ENCODE measurements at places on chromosomes 6 and 20. TPM values are rescaled to one million over a fixed set of nuclear protein-coding genes. Genes with fewer than 3 reads are reported as not detected.

The DEFB124 gene
- total RNA-seq, result not detected

DNA sequence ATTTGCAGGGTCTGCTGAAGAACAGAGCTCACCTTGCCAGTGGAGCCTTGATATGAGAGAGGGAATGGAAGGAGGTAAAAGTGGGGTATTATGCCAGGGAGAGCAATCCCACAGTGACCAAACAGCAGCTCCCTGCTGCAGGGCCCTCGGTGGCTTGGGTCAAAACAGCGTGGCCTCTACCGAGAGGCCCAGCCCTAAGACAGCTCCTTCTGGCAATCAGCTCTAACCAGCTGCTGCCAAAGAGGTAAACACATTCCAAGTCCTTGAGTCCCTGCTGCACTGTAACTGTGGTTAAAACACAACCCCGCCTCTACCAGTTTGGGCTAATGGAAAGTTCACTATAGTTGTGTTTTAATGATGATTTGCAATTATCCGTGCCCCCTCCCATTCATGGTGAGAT lies 1.4 kb upstream of the DAAM2 start:
- no peak for DNase-seq

DNA sequence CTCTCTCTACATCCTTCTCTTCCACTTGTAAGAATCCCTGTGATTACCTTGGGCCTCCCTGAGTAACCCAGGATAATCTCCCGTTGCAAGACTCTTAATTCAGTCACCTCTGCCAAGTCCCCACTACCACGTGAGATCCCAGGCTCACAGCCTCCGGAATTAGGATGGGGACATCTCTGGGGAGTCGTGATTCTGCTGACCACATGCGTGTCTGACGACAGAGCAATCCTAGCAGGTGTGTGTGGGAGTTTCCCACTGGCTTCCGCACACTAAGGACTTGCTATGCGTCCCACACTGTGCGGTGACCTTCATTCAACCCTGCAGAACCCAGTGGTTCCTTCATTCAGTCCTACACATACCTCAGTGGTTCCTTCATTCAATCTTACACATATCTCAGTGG lies 11.9 kb downstream of the CDH4 start:
- DNase-seq, result no peak

The LPA gene
- not detected for total RNA-seq

- no peak for DNase-seq
Observed at GRCh38 chr20:60999250-60999649, 252.8 kb upstream of the CDH4 start.

The DEF6 gene
- total RNA-seq, result 1.7 TPM

DNA sequence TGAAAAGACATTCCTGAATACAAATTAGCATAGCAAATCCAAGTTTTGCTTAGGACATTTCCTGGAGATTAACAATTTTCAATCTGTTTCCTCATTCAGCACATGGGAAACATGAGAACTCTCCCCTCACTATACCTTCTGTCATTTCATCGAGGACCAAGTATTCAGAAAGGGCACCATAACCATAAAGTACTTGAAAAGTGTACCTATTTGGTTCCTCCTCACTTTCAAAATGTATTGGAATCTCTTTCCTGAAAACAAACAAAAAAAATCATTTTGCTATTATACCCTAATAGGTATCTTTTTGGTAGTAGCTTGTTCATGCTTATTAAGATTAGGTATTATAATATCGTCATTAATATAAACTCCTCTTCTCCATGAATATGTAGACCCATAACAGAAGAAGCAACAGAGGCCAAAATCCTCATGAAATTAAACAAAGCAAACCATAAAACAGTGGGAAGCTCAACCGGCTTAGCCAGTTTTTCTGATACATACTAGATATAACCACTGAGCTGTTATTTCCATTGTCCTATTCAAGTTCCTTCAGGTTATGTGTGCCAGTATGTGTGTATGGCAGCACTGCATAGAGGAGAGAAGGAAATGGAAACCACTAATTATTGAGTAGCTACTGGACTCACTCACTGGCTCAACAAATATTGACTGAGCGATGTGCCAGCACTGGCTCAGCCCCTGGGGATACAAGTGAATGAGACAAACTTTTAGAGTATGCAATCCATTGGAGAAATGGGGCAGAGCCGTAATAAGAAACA lies 274.0 kb downstream of the MAFB start:
- DNase-seq, result no peak

GRCh38 chr6:132005178-132005577 lies 54.0 kb upstream of the CCN2 start:
- no peak for DNase-seq

The CAP2 gene
- total RNA-seq, result 120 TPM

The COL11A2 gene
- 1.7 TPM for total RNA-seq

The PRICKLE4 gene
- 1.7 TPM for total RNA-seq

GRCh38 chr20:24669701-24670100 lies 200.3 kb downstream of the SYNDIG1 start:
- peak; percentile 43 for DNase-seq

- no peak for DNase-seq
Observed at GRCh38 chr20:37899105-37900045, 3.6 kb upstream of the VSTM2L start.

The TMEM14A gene
- 8.3 TPM for total RNA-seq

GRCh38 chr6:138601128-138601527 lies 101.8 kb upstream of the NHSL1 start:
- DNase-seq, result no peak

DNA sequence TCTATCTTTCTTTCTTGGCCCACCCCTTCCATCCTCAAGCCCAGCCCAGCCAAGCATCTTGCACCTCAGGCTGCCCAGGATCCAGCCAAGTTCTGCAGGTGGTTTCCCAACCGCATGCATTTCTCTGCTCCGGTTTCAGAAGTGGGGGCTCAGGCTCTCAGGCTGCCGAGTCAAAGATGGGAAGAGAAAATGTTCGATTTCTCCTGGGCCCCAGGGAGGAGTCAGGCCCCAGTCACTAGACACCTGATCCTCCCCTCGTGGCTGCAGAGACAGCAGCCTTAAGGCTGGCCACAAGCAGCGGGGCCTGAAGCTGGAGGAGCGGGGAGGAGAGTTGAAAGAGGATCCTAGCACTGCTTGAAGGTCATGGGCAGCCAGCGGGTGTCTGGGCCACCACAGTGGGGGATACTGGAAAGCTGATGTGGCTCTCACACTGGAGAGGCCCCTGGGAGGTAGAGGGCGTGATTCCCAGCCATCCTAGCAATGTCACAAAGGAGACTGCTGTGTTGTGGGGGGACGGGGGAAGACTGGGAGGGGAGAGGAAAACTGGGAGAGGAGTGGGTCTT lies 42.2 kb upstream of the ZFAND3 start:
- DNase-seq, result no peak

- DNase-seq, result no peak
Observed at GRCh38 chr6:113809826-113810225, 47.3 kb upstream of the MARCKS start.

GRCh38 chr20:63564036-63564810 lies 9.8 kb downstream of the HELZ2 start:
- no peak for DNase-seq

The OXT gene
- total RNA-seq, result not detected

The RNF144B gene
- total RNA-seq, result 9.3 TPM

The HELZ2 gene
- 12.1 TPM for total RNA-seq

GRCh38 chr6:3240595-3240994 lies 13.1 kb upstream of the TUBB2B start:
- no peak for DNase-seq

The TRAPPC3L gene
- 0.16 TPM for total RNA-seq

GRCh38 chr6:153023977-153024708 lies 21.6 kb upstream of the MTRF1L start:
- DNase-seq, result no peak

- DNase-seq, result no peak
Observed at GRCh38 chr6:170269846-170270541, 20.9 kb downstream of the DLL1 start.

The PERP gene
- total RNA-seq, result 59.3 TPM

The RNF114 gene
- total RNA-seq, result 45.8 TPM

The OPN5 gene
- not detected for total RNA-seq

GRCh38 chr6:73719046-73719445 lies 23.0 kb downstream of the CD109 start:
- DNase-seq, result no peak

DNA sequence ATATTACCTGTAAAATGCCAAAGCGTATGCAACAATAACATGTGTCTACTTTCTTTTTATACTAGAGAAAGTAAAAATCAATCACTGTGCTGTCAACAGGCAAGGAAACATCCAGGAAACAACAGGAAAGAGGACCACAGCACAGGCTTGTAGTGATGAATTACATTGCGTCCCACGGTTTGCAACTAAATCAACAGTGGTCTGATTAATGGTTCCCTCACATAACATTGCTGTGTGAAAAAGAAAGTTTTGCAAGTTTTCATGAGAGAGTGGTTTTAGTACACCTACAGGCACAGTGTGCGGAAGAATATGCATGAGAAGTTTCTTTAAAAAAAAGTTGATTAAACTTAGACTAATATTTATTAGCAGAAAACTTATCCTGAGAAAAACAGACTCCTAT lies 329.5 kb upstream of the HSF2 start:
- DNase-seq, result no peak

The FAM110A gene
- total RNA-seq, result 1.8 TPM

DNA sequence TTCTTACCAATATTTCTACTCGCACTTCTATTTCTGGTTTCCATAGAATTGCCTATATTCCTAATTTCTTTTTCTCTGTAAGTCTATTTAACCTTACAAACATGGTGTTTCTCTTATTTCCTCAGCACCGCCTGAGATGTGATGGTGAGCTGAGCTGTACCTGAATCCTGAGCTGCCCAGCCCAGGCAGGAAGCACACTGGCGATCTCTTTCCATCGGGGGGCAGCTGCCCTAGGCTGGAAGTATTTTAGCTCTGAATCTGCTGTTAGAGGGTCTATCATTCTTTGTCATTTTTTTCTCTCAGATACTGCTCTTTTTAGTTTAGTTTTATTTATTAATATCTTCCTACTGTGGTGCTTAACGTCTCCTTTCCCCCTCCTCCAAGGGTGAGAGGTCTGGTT lies 173.4 kb upstream of the SLC35B3 start:
- no peak for DNase-seq

GRCh38 chr6:56370127-56370540 lies 122.8 kb upstream of the COL21A1 start:
- DNase-seq, result peak; percentile 81

GRCh38 chr6:130035211-130035610 lies 16.8 kb downstream of the L3MBTL3 start:
- DNase-seq, result no peak

DNA sequence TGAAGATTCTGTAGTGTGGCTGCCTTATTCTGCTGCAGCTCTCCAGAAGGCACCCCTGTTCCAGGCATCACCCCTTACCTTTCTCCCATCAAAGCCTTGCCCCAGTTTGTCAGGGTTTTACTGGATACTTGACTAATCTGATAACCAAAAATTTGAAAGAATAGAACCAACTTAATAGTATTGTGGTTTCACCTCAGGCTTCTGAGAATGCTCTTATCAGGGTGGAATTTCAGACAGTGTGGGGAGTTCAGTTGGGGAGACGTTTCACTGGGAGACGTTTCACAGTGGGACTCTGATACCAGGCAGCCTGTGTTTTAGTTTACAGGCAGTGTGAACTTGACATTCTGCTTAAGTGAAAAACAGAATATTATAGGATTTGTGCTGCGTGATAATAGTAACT lies 50.5 kb downstream of the SCAND1 start:
- no peak for DNase-seq

DNA sequence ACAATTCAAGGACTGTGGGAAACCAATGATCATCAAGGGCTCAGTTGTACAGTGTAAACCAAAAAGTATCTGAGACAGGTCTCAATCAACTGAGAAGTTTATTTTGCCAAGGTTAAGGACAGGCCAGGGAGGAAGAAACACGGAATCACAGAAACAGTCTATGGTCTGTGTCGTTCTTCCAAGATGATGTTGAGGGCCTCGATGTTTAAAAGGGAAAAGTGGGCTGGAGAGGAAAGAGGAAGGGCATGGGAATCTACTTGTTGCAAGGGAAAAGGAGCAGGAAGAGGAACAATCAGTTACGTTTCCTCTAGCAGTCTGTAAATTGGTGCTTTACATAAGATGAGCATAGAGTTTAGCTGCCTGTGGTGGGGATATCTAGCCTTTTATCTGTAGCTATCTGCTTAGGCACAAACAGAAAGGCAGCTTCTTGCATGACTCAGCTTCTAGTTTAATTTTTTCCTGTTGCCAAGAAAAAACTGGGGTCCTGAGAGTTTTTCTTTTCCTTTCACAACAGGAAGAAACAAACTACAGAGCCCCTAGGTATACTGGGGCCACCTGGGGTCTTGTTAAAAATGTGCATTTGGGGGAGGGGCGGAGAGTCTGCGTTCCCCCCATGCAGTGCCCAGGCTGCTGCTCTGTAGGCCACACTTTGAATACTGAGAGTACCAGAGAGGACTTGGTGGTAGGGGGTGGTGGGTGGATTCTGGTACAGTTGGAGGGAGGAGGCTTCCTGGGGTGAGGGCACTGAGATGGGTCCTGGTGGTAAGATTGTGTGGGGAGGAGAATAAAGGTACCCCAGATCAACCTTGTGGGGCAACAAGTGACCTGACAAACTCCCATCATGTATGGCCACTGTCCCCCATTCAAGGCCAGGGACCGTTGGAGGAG lies 35.3 kb upstream of the EZR start:
- DNase-seq, result no peak

The KCNK16 gene
- not detected for total RNA-seq
